Activated gamma-delta T cell treated with anti-CD3 and anti-CD28 coated beads, Interleukin-2, amount 50 U/mL, for 16 hours (primary cell): ENCODE measurements at places on chromosomes 16 and 17.

GRCh38 chr17:10663231-10663630, 6.1 kb upstream of the MYH3 start:
- no peak for DNase-seq

- DNase-seq = no peak
Measured at GRCh38 chr17:77943971-77944370, 14.5 kb upstream of the TNRC6C start.

DNA sequence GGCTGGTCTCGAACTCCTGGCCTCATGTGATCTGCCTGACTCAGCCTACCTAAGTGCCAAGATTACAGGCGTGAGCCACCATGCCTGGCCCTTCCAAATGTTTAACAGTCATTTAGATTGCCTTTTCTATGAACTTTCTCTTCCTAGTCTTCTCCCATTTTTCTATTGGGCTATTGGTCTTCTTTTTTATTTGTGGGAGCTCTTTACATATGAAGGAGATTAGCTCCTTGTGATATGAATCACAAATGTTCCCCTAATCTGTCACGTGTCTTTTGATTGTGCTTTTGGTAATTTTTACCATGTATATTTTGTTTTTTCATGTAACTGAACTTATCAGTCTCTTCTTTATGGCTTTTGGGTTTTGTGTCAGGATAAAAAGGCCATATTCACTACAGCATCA, 11.9 kb downstream of the ADCY7 start:
- DNase-seq = no peak

- DNase-seq = no peak
Measured at GRCh38 chr16:74771656-74772315, 2.8 kb downstream of the FA2H start.

GRCh38 chr16:89122322-89122851, 28.7 kb downstream of the ACSF3 start:
- DNase-seq = peak; percentile 46

- DNase-seq = no peak
Measured at GRCh38 chr17:44761932-44762810, 3.4 kb downstream of the ADAM11 start.

- DNase-seq = no peak
Measured at GRCh38 chr16:18024611-18025010, 311.9 kb downstream of the NPIPA8 start.

DNA sequence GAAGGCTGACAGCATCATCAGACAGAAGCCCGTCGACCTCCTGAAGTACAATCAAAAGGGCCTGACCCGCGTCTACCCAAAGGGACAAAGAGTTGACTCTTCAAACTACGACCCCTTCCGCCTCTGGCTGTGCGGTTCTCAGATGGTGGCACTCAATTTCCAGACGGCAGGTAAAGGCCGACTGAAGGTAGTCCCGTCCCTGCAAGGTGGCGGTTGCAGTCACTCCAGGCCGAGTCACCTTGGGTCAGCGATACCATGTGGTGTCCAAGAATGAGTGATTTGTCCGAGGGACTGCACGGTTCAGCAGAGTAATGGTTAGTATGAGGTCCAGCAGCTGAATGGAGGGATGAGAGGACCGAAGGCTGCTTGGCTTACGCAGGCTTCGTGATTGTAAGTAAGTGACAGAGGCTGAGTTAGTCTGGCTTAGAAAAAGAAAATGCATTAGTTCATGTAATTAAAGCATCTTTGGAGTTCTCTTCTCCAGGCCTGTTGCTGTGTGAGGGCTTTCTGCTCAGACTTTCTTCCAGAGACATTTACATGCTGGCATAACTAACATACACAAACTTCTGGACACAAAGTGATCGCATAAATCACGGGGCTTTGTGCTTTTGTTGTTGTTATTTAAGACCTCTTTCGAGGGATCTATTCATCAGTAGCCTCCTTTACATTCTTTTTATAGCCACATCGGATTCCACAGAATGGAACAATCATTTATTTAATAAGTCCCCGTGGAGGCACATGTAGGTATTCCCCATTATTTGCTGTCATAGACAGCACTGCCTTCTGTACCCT, 74.9 kb downstream of the SDR42E1 start:
- no peak for DNase-seq

- no peak for DNase-seq
Measured at GRCh38 chr16:51286272-51286671, 135.2 kb upstream of the SALL1 start.

GRCh38 chr16:58487566-58488351, 12.2 kb upstream of the NDRG4 start:
- peak; percentile 59 for DNase-seq
